AML-193 (cell line): ENCODE measurements at places on chromosomes 6 and 20.

DNA sequence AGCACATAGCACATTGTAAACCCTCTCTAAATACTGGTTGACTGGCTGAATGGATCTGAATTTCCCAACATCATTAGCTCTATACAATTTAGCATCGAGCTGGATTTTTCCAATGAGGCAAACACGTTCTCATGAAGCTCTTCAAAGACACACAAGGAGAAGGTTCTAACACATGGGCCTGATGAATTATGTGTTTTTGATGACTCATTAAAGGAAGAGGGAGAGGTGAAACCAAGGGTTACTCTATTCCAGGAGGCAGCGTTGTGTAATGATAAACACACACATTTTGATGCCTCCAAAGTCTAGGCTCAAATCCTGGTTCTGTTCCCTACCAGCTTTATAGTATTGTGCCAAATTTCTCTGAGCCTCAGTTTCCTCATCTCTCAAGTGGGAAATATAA, 84.3 kb downstream of the PFDN4 start:
- no peak for DNase-seq

DNA sequence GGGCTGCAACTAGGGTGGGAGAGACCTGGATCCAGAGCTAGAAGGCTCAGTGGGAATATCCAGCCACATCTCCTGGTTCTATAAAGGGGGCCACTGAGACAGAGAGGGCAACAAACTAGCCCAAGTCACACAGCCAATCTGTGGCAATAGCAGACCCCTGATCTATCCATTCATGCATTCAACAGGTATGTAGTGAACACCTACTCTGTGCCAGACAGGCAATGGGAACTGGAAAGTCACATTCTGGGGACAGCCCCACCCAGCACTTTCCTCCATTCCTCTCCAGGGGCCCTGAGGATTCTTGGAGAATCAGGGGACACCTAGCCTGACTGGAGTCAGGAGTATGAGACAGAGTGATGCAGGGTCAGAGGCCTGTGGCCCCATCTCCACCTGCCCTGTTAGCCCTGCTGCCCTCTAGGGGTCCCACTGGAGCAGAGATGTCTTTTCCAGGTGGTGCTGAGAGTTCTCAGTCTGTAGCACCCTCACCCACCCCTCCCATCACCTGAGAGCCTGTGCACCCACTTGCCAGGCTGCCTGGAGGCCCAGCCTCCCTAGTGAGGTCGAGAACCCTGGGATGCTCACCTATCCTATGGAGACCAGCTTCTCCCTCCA, 13.6 kb downstream of the BPIFA2 start:
- no peak for DNase-seq

DNA sequence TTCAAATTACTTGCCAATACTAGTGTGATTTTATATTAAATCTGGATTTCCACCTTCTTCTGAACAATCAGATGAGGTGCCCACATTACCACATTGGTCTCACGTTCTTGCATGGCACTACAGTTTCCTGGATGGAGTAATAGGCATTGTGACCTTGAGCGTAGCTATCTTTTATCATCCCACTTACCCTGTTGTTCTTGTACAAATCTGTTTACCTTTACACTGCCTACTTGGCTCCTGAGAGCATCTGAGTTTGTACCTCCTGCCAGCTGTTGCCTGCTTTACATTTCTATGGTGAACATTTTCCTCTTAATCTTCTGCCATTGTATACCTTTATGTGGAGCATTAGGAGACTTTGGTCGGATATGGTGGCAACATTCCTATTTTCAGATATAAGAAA, 90.7 kb downstream of the AKAP7 start:
- no peak for DNase-seq

DNA sequence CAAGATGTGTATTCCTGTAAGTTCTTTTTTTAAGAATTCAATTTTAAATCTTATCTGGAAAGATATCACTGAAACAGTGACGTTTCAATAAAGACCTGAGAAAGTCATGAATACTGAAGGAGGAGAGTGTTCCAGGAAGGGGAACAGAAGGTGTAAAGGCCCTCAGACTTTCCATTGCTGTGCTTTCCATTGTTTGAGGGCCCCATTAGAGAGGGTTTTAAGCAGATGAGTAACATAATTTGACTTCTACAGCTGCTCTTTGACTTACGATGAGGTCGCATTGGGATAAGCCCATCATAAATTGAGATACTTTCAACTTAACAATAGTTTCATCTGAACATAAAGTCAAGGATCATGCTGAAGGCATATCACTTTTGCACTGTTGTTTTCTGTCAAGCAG, 24.7 kb downstream of the ACOT13 start:
- no peak for DNase-seq

DNA sequence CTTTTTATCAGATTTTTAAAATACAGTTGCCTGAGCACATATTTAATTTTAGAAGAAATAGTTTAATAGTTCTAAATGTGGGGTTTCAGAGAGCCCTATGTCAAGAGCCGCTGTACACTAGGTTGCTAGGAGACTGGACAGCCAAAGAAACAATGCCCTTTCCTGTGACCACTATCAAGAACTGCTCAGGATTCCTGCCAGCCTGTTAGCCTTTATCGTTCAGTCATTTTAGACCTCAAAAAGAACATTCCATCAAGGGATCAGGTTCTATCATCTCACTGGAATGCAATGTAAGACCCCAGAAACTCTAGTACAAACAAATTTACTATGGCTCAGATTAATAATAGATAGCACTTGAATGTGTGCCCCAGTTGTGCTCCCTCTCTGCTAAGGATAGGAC, 181.2 kb upstream of the CCN2 start:
- DNase-seq: no peak

DNA sequence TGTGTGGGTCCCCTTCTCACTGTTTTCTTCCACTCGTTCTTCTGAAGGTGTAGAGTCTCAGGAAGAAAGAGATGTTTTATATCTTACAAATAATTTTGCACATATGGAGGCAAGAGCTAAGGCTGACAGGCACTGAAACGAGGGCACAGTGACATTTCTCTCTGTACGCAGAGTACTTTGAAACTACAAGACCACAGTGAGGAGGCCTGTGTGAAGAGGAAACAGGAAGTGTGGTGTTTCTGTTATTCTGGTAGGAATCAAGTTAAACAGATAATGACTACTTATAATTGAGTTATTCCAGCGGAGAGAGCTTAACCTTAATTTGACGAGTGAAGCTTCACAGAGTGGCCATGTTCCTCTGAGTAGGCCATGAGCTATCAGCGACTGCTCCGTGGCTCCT, 4.8 kb downstream of the CDH4 start:
- no peak for DNase-seq

DNA sequence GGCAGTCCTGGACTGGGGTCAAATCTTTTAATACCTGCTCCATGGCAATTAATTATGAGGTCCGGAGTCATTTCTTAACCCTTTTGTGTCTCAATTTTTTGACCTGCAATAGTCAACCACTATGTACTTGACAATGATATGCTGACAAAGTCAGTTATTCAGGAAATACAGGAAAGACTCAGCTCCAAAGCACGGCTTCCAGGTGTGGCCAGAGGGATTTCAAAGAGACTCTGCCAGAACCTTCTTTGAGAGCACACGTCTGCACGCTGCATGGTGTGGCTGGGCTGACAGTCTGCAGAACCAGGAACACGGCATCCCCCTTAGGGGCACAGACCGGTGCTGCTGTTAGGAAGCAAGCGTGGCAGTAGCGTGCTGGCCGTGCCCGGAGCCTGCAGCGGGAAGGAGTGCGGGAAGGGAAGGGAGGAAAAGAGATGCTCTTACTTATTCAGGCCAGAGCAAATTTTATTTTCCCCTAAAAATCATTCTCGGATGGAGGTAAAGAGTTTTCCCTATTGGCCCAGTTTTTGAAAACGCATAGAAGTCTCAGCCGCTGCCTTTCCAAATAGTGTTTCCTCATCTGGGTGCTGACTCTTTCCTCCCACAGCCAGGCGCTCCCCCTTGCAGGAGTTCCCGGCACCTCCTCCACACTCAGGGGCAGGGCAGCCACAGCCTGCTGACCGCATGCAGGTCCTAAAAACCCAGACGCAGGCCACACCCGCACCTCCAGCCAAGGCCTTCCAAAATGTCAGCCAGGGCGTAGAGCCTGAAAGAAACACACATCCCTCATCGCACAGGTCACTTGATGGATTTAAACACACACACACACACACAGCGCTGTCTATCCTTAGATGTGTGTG, 187.4 kb upstream of the SNX9 start:
- no peak for DNase-seq

GRCh38 chr6:148329596-148330381, 12.8 kb upstream of the SASH1 start:
- DNase-seq: no peak
